Fibroblast of skin of scalp (primary cell): ENCODE measurements at places on chromosomes 7 and 10.

DNA sequence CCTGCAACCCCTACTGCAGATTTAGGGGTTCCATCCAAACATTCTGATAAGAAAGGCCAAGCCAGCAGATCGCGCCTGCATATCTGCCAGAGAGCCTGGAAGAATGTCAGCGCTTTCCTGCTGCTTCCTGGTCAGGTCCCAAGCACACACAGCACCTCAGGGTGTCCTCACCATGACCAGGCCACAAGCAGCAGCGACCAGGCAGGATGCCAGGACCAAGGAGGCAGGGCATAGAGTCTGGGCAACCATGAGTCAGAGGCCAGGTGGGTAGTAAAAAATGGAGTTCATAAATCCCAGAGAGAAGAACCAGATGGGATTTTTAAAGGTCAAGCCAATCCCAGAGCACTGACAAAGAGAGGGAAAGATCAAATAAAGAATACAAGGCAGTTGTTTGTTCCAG is 5.5 kb upstream of the FAM131B start:
- DNase-seq = no peak

DNA sequence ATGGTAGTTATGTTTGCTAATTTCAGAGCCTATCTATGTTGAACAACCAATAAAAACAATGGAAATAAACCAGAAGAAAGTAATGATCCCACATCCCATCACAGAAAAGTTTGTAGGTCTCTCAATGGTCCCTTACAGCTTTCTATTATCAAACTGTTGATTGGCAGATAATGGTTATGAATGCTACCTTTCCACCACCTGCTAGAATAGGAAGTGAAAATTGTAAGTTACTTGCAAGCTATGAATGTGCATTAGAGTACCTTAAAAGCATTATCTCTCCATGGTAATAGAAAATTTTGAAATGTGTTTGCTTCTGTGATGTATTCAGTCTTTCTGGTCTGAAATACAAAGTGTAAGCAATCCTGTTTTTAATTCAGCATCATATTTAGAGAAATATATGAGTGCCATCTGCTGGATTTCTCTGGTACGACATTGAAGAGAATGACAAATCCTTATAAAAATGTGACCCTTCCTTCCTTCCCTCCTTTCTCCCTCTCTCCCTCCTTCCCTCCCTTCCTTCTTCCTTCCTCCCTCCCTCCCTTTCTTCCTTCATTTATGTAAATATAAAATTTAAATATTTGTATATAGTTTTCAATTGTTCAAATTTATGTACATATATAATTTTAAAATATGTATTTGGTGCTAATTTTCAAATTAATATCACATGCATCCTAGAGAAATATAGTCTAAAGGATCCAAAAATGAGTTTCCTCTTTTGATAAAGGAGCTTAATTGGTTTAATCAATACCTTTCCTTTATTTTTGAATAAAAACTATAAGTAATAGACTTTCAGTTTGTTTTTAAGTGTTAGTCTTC is 41.4 kb upstream of the PNLIPRP3 start:
- peak; percentile 46 for DNase-seq

DNA sequence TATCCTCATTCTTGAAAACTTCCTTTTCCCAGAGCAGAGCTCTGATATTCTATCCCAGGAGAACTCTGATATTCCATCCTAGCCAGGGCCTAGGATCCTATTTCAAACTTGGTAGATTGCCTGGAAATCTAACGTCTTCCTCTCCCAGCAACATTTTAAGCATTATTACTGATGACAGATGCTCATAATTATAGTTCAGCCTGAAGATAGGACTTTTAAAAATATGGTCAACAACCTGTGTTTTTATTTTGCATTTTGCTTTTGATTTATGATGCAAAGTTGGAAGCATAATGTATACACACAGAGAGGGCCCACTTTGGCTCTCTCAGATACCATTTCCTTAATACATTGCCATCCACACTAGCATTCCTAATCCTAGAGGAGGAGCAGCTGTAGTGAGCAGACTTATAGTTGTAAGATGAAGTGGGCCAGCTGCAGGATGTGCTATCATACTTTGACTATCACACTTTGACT is 457.4 kb upstream of the TPK1 start:
- DNase-seq = no peak

DNA sequence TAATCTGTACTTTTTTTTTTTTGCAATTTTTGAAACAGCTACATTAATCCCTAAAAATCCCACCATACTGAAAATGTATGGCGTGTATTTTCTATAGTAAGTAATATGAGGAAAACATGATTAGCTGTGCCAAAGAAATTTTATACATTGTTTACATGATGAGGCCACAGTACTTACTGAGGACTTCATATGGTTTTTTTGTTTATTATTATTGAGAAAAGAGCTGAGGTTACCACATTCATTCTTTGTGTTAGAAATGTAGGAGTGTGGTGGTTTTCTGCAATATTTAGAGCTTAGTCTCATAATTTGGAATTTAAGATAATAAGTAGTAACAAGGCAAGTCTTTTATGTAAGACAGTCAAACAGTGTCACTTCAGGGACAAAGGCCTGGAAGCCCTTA is 45.1 kb downstream of the SLC25A40 start:
- peak; percentile 2 for DNase-seq

DNA sequence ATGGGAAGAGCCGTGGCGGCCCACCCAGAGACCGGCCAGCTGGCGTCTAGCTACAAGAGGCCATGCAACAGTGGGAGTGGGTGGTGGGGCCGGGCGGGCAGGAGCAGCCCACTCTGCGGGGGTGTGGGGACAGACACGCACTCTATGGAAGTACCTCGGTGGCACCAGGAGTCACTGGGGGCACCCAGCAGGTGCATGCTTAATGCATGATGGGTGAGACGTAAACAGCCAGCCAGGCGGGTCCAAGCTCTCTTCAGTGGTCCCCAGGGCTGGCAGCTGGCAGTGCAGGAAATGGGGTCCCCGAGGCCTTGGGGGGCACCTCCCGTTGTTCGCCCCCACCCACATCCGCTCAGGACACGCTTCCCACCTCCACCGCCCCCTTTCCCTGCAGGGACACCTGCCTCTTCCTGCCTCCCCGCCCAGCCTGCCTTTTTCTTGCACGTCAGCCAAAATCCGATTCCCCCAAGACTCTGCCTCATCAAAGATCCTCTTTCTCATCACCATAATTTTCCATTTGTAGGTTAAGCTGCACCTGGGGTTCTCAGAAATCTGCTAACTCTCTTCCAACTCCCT is 22.6 kb upstream of the PSMG3 start:
- DNase-seq = no peak

DNA sequence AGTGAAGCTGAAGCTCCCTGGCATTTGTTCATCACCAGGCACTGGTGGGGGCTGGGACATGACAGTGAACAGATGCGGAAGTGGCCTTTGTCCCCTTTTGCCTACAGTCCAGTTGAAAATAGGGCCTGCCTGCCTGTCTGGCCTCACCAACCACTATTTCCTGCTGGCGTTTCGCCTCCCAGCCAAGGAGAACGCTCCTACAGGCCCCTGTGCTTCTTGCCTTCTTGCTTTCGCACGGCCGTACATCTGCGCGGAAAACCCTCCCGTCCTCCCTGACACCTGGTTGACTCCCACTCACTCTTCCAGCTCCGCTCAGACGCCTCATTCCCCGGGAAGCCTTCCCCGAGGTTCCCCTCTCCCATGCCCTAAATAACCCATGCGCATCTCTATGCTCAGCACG is 317.3 kb downstream of the PRPF18 start:
- no peak for DNase-seq

DNA sequence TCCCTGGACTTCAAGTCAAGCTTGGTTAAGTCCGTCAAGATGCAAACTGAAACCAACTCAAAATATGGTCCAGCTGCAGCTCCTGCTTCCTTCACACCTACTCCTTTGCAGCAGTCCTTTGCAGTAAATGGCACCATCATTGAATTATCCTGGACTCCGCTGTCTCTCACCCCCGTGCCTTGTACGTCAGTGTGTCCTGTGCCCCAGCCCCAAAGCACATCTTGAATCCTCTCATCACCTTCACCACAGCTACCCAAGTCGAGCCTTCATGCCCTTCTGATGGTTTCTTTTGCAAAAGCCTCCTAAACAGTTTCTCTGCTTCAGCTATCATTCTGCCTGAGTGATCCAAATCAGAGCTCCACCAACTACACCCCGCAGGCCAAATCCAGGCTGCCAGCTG is 88.4 kb upstream of the LEP start:
- no peak for DNase-seq

GRCh38 chr7:118080947-118081346 is 103.0 kb upstream of the LSM8 start:
- peak; percentile 8 for DNase-seq

DNA sequence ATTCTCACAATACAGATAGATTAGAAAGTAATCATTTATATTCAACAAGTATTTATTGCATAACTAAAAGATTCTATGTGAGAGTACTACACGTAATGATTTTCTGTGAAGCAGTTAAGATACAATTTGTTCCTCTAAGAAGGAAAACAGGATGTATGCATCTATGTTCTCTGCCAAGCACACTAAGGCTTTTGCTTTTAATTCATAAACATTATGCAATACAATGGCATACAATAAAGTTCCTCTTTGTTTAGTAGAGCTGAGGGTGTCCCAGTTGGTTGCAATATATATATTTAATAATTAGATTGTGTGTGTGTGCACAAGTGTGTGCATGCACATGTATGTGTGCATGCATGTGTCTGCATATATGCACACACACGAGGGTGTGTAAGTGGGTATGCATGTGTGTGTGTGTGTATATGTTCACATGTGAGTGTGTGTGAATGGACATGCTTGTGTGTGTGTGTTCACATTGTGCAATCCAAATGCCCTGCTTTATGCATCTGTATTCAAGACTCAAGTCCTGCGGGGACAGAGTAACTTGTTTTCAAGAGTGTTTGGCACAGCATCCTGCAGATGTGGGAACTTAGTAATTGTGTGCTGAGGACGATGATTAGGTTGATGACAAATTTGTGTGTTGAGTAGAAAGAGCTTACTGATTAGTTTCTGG is 481.5 kb upstream of the KLF6 start:
- no peak for DNase-seq

DNA sequence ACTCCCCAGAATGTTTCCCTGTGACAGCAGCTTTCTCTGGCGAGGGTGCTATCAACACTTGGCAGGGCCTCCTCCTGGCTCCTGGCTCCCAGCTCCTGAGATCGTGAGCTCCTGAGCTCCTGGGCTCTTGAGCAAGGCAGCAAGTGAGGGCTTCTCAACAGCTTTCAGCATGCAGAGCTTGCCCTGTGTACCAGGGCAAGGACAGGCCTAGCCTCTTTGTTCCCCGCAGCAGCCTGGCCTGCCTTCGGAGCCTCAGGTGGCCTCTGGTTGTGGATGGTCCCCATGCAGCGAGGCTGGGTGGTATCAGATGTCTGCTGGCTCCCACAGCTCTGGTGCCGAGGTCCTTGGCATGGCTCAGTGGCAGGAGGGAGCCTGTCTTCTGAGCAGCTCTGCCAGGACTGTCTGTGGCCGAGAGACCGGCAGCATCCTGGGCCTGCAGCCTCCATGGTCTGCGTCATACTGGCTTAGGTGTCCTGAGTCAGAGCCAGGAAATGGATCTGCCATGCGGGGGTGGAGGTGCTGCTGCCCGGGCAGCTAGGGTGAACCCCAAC is 44.2 kb downstream of the ZMIZ1 start:
- DNase-seq = peak; percentile 50

DNA sequence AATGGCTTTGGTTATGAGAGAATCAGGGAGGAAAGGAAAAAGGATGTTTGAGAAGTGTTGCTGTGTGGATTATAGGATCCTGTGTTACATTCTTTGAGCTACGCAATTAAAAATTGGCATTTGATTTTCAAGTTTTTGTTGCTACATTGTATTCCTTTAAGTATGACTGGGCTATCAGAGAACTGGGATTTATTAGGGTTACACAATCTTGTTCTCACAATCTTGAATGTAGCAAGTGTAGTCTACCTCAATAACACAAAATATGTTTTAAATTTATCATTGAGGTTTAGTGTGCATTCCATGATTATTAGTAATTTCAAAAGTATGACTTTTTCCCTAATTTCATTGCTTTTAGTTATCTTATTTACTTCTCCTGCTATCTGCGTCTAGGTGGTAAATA is 113.9 kb downstream of the CACNB2 start:
- peak; percentile 9 for DNase-seq

- peak; percentile 53 for DNase-seq
Observed at GRCh38 chr7:110534241-110534931, 556.5 kb upstream of the LRRN3 start.

- no peak for DNase-seq
Observed at GRCh38 chr7:141275350-141275749, 201.5 kb downstream of the TMEM178B start.

DNA sequence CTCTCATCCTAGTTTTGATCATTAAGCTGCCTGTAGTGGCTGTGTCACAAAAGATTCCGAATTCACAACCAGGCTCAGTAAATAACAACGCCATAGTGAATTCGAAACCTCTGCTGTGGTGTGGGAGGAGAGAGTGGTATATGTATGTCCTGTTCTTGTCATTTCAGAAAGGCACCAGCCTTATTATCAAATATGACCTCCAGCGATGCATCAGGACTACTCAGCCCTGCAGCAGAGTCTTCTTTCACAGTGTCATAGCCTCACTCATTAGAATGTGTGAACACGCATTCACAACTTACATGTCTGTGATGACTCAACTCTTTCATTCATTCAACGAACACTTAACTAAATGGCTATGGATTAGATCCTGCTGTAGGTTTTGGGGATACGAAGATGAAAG is 15.3 kb downstream of the AOC1 start:
- DNase-seq = no peak

DNA sequence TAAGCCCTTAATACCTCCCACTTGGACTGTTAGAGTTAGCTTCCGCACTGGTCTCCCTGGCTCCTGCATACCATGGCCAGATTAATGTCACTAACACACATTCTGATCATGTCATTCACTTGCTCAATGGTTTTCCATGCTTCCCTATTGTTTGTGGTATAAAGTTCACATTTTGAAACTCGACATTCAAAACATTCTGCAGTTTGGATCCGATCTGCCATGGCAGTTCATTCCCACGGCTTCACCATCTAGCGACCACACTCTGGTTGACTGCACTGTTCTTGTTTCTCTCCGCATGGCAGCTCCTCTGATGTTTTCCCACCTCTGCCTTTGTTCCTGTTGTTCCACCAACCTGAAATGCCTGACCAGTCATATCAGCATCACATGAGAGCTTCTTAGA is 87.4 kb upstream of the WAC start:
- no peak for DNase-seq
